ENCODE measurements at places on chromosomes 5 and 9. TPM values are rescaled to one million over a fixed set of nuclear protein-coding genes. Genes with fewer than 3 reads are reported as not detected.

Gene C5orf22
- 25.5 TPM for total RNA-seq

Gene LRRC19
- not detected for total RNA-seq

Gene ANKRA2
- 26.5 TPM for total RNA-seq

Gene INSL6
- not detected for total RNA-seq

Gene ENHO
- total RNA-seq: 0.19 TPM

Gene CDH9
- total RNA-seq: not detected

Gene GSN
- total RNA-seq: 1.1 TPM

Gene ISOC1
- 25.9 TPM for total RNA-seq

Gene PTPN3
- 0.02 TPM for total RNA-seq

Gene DENND1A
- 28.4 TPM for total RNA-seq

Gene C5orf58
- total RNA-seq: not detected

Gene GBGT1
- total RNA-seq: 4.7 TPM

Gene FBXO38
- total RNA-seq: 34.2 TPM

Gene SPARC
- 0.20 TPM for total RNA-seq

Gene RNF14
- 29.8 TPM for total RNA-seq

Gene CCDC69
- total RNA-seq: 15.5 TPM

Gene NOXA1
- total RNA-seq: 1.2 TPM

Gene FRRS1L
- not detected for total RNA-seq

Gene PDE6A
- total RNA-seq: not detected

Gene GRXCR2
- not detected for total RNA-seq

Gene SLCO6A1
- not detected for total RNA-seq

Gene PLCXD3
- not detected for total RNA-seq

Gene STC2
- 26.8 TPM for total RNA-seq

Gene BRD8
- 95.6 TPM for total RNA-seq

Gene GKAP1
- total RNA-seq: 4.5 TPM

Gene ELAVL2
- not detected for total RNA-seq

Gene TMEM252
- not detected for total RNA-seq

Gene ZNG1A
- 31.4 TPM for total RNA-seq

Gene PCDHAC1
- not detected for total RNA-seq

Gene FGF10
- total RNA-seq: not detected

Gene PAX5
- total RNA-seq: 0.27 TPM

Gene SOX30
- 0.36 TPM for total RNA-seq
